ENCODE measurements at places on chromosomes 11 and 22.

GRCh38 chr22:29481265-29482000 lies 1.4 kb downstream of the NEFH start:
- DNase-seq = no peak

- DNase-seq = no peak
These were observed 1.6 kb downstream of the OOSP4A start for GRCh38 chr11:59965424-59965823.

- DNase-seq = no peak
These were observed 1.8 kb downstream of the LARGE2 start for GRCh38 chr11:45924036-45924915.

GRCh38 chr11:35794333-35794732 lies 131.8 kb downstream of the TRIM44 start:
- no peak for DNase-seq

GRCh38 chr11:47577460-47578041 lies 1.2 kb downstream of the KBTBD4 start:
- no peak for DNase-seq

DNA sequence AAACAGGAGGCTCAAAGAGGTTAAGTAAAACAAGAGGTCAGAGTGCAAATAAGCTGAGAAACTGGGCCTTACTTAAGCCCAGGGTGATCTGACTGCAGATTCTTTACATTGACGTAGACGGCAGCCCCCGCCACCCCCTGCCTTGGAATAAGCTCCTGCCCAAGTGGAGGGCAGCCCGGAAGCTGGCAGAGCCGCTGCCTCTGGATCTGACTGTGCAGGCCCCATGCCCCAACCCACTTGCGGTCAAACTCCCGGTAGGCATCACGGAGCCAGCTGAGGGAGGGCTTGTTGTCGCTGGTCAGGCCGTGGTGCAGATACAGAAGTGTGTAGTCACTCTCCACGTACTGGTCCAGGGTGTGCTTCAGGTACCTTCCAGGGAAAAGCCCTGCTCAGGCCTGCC lies 18.6 kb downstream of the ARHGAP1 start:
- DNase-seq = no peak

- no peak for DNase-seq
These were observed 6.4 kb downstream of the RAC2 start for GRCh38 chr22:37237371-37238268.

DNA sequence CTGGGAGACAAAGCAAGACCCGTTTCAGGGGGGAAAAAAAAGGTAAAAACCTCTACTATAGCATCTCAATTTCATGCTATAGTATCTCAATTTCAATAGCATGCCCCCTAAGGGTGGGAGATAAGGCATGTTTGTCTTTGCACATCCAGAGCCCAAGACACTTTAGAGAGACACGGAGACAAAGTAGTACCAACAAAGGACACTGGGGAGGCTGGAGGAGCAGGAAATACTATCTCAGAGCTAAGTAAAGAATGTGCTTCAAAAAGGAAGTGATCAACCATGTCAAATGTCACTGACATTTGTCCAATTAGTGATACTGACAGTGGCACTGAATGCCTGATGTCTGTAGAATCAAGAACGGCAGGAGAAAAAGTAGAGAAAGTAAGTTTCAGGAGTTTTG lies 68.6 kb downstream of the RRAS2 start:
- DNase-seq = no peak

- DNase-seq = no peak
These were observed 14.7 kb downstream of the GATD1 start for GRCh38 chr11:762421-763072.

DNA sequence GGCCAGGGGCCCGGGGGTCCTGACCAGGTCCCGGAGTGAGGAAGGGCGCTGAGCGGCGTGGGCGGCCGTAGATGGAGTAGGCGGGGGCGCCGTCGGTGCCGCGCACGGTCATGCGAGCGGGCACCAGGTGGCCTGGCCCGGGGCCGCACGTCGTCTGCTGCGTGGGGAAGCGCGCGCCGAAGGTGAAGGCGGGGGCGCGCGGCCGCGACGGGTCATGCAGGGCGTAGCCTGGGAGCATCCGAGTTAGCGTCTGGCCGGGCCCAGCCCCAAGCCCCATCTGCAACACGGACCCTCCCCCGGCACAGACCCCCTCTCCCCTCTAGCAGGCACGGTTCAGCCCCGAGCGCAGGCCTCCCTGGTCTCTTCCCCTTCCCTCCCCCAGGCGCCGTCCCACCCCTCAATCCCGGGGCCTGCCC lies 1.7 kb upstream of the TYMP start:
- DNase-seq = no peak

- DNase-seq = no peak
These were observed 11.1 kb downstream of the TSSC4 start for GRCh38 chr11:2411446-2412305.

- DNase-seq = no peak
These were observed 24.6 kb upstream of the OOSP4B start for GRCh38 chr11:59992425-59992824.

DNA sequence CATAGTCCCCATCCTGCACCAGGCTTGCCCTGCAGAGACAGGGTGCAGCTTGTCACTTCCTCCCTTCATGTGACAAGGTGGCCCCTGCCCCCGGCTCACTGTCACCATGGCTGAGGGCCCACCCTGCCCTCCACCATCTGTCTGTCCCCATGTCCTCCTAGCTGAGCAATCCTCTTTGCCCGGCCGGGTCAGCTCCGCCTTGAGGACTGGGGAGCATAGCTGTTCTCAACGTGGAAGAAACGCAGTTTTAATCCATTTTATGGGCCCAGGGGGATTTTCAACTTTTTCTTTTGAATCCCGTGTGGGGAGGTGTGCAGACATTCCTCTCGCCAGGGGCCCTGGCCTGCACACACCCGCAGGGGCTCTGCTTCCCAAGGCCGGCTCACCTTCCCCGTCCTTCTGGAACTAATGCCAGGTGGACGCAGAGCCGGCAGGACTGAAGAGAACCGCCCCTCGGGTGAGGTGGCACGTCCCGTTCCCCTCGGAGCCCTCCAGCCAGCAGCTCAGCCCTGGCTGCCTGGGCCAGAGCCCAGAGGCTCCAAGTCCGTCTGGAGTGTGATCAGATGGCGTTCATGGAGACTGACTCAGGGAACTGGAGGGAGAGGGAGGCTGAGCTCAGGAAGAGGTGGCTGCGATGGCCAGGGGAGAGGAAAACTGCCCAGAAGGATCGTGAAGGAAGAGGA lies 1108.7 kb downstream of the BRD1 start:
- DNase-seq = no peak

DNA sequence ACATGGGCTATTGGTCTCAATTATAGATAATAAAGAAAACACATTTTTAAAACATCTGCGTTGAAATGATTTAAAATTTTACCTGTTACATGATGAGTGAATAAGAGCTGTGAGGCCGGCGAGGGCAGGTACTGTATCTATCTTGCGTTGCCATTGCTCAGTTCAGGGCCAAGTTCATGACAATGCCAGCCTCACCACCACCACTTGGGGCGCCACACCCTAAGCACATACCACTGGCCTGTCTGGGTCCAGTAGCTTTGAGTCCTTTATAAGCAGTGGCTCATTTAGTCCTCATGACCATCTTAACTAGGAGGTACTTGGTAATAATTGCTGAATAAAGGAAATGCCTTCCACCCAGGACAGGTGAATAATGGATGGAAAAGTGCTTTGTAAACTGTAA lies 14.5 kb upstream of the MB start:
- DNase-seq = no peak

GRCh38 chr22:31230871-31231621 lies 18.9 kb downstream of the LIMK2 start:
- no peak for DNase-seq

GRCh38 chr11:111808834-111809233 lies 42.6 kb upstream of the PPP2R1B start:
- DNase-seq = no peak

- no peak for DNase-seq
These were observed 64.8 kb downstream of the MIAT start for GRCh38 chr22:26722159-26722558.

DNA sequence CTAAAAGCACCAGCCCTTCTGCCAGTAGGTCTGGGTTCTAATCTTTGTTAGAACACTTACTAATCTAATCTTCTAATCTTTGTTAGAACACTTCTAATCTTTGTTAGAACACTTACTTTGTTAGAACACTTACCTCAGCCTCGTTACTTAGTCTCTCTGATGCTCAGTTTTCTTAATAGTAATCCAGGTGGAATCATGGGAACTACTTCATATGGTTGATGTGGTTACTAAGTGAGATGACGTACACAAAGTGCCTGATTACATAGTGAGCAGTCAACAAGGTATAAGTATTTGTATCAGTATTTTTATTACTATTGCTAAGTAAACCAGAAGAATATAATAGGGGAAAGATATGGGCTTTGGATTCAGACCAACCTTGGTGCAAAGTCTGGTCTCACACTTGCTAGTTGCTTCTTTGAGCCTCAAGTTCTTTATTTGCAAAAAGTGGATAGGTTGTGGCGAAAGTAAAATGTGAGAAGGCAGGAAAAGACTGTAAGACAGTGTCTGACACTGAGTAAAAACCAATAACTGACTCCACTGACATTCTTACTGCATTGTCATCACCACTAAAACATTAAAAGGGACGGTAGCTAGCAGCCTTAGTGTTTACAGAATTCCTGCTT lies 83.7 kb downstream of the TRAF6 start:
- no peak for DNase-seq

DNA sequence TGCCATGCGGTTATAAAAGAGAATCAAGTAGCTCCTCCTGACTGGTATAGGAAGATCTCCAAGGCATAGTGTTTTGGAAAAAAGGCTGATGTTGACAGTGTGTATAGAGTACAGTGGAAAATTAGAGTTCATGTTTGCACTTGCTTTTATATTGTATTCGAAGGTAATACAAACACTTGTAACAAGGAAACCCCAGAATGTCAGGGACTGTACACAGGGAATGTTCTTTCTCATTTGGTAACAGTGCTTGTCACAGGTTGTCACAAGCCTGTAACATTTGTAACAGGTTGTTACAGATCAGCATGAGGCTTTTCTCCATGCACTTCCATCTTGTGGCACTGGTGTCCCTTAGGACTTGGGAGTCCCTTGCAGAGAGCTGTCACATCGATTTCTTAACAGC lies 64.0 kb downstream of the GRK3 start:
- DNase-seq = no peak

DNA sequence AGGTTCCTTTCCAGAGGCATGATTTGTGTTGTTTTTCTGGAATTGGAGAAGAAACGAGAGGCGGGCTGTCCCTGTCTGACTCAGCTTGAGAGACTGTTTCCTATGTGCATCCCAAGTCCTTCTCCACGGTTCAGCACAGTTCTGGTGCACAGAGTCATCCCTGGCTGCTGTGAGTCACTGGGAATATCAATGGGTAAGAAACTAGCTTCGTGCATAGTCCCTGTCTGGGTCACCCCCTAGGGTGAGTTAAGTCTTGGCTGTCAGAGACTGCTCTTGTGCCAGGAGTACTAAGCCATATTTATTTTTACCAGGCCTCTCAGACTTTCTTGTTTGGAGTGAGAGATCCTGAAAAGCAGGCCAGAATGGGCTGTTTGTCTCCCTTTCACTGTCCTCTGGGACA lies 2.4 kb upstream of the LRP4 start:
- DNase-seq = no peak

All from GM18507 (cell line).